Prostate gland (tissue), 2 donors: ENCODE measurements at places on chromosomes 6 and 20.

- no peak for DNase-seq
These were observed 19.7 kb downstream of the GTPBP2 start for GRCh38 chr6:43609402-43609801.

GRCh38 chr6:168020242-168020641 lies 22.8 kb downstream of the KIF25 start:
- no peak for DNase-seq

- no peak for DNase-seq
These were observed 153.2 kb downstream of the CDKAL1 start for GRCh38 chr6:20687494-20687893.

DNA sequence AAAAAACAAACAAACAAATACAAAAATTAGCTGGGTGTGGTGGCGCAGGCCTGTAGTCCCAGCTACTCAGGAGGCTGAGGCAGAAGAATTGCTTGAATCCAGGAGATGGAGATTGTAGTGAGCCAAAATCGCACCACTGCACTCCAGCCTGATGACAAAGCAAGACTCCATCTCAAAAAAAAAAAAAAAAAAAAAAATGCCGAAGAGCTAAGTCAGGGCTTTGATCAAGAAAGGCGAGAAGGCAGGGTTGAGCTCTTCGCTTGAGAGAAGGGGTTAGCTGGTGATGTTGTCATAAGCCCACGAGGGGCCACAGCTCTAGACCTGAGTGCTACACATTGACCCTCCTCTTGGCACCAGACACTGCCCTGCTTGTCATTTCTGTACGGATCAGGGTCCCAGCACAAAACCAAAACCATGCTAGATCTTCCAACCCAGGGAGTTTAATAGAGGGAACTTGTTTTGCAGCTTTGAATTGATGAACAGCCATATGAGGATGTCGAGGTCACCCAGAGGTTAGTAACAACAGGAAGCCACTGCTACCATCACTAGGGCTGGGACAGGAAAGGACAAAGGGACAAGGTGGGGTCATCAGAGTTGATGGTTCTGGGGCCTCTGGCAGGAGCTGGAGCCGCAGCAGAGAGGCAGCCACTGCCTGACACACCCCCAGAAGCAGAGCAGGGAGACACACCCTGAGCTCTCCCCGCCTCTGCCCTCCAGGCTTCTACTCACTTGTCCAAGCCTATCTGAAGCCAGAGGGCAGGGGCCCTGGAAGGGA lies 122.7 kb downstream of the SNX5 start:
- DNase-seq = no peak

GRCh38 chr6:105164418-105164817 lies 15.4 kb downstream of the POPDC3 start:
- DNase-seq = no peak

DNA sequence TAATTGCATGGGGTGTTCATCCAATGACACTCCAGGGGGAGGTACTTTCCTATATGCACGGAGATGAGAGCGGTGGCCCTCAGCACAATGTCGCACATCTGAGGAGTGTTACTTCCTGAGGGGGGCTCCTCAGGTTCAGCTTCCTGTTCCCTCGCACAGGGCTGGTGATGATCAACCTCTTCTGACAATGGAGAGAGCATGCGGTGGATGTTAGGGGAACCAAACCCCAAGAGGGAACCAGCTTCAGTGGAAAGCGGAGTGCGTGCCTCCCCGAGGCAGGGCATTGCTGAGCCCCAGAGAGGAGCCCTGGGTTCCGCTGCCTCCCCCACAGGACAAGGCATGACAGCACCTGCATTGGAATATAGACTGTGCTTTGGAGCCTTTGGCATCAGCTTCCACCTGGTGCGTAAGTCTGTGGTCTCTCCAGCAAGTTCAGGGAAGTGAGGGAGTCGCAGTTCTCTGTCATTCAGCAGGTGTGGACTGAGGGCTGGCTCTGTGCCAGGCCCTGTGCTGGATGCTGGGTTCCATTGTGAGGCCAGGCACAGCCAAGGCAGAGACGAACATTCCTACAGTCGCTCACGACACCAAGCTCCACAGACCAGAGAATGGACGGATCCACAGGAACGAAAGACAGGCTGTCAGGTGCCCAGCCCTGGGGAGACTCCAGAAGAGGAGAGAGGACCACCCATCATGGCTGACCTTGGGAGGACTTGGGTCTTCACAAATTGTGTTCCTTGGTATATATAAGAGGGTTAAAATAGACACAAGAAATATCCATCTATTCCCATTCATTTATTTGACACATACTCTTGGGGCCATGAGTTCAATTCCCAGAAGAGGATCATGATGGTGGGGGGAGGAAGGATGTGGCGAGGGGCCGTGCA lies 3.9 kb upstream of the ZNF831 start:
- DNase-seq = no peak

- DNase-seq = no peak
These were observed 570 bp upstream of the ANKS1A start for GRCh38 chr6:34888514-34888856.

- DNase-seq = no peak
These were observed 324.6 kb upstream of the PLCB4 start for GRCh38 chr20:8744228-8744844.

- no peak for DNase-seq
These were observed 503.9 kb upstream of the EYS start for GRCh38 chr6:66210964-66211363.

DNA sequence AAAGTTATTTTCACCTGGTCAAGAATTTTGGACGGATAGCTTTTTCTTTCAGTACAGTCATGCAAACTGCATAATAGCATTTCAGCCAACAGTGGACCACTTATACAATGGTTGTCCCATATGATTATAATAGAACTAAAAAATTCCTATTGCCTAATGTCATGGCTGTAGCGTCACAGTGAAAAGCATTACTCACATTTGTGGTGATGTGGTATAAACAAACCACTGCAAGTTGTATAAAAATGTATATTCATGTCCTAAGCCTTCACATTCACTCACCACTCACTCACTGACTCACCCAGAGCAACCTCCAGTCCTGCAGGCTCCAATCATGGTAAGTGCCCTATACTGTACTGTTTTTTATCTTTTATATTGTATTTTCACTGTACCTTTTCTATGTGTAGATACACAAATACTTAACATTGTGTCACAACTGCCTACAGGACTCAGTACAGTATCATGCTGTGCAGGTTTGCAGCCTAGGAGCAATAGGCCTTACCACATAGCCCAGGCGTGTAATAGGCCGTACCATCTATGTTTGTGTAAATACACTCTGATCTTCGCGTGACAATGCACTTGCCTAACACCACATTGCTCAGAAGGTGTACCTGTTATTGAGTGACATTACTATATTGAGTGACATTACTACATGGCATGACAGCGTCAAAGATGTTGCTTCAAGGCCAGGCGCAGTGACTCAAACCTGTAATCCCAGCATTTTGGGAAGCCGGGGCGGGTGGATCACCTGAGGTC lies 17.9 kb downstream of the ABHD12 start:
- DNase-seq = no peak

DNA sequence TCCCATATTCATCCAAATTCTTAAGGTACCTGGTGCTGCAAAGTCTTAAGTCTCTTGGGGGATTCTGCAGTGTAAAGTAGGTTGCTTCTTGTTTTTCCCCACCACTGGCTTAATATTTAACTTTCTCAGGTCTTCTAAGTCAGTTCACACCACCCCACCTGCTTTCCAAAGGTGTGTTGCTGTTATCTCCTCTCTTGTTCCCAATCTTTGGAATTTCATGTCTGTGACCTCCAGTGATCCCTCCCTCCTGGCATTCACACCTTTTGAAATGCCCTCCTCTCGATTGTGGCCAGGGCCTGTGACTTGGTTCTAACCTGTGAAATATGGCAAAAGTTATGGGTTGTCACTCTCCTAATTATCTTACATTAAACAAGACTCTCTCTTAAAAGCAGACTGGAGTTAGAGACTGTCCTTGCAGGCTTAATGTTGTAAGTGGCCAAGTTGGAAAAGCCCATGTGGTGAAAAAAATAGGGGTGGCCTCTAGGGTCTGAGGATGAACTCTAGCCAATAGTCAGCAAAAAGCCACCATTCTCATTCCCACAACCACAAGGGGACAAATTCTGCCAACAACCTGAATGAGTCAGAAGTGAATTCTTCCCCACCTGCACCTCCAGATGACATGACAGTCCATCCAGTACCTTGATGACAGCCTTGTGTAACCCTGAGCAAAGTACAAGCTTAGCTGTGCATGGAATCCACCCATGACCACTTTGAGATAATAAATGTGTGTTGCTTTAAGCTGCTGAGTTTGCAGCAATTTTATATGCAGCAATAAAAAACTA lies 45.1 kb downstream of the ADGRF1 start:
- DNase-seq = no peak

DNA sequence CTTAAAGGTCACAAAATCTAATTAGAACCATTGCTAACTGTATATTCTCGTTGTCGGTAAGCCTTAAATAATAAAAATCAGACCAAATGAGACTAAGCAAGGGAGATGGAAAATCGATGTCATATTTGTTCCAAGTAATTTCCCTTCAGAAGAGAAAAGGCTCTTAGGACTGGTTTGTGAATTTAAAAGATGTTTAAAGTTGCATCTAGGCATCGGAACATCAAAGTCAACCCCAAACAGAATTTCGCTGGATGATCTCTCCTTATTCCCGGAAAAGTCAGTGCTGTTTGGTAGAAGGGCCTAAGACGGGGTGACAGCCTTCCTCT lies 63.8 kb downstream of the NPEPL1 start:
- no peak for DNase-seq

- no peak for DNase-seq
These were observed 116.6 kb downstream of the FOXC1 start for GRCh38 chr6:1726341-1726768.

DNA sequence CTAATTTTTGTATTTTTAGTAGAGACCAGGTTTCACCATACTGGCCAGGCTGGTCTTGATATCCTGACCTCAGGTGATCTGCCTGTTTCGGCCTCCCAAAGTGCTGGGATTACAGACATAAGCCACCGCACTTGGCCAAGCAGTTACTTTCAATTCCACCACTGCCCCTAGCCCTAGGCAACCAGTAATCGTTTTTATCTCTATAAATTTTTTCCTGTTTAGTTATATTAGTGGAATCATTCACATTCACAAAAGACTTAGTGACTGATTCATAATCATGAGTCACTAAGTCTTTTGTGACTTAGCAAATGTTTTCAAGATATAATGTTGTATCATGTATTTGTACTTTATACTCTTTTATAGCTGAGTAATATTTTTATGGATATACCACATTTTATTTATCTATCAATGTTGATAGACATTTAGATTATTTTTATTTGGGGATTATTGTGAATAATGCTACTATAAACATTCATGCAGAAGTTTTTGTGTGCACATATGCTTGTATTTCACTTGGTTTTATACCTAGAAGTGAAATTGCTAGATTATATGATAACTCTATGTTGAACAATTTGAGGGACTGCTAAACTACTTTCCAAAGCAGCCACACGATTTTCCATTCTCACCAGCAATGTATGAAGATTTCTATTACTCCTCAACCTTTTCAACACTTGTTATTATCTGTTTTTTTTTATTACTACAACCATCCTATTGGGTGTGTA lies 421.4 kb upstream of the ID4 start:
- no peak for DNase-seq

GRCh38 chr20:23637282-23638221 lies at the start of gene CST3:
Gene CST3 (minus strand): TSS chr20:23637955. CDS start chr20:23637862, 93 bp downstream.
- DNase-seq = peak; percentile 83

DNA sequence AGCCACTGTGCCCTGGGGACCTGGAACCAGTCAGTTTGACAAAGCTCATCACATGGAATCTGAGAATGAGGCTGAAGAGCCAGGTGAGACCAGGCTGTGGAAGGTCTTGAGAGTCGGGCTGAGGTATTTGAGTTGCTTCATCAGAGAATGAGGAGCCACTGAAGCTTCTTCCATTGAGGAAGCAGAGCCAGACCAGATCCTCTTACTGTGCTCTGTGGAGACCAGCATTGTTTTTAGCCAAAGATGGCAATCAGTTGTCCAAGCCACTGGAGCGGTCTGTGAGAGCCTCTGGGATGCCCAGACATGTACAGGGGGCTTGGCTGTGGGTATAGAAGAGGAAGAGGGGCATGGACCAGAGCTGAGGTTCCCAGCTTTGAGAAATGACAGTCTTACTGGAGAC lies 6.1 kb upstream of the EPB41L1 start:
- no peak for DNase-seq

- DNase-seq = peak; percentile 38
These were observed 10.2 kb downstream of the UBE3D start for GRCh38 chr6:83055366-83055964.

DNA sequence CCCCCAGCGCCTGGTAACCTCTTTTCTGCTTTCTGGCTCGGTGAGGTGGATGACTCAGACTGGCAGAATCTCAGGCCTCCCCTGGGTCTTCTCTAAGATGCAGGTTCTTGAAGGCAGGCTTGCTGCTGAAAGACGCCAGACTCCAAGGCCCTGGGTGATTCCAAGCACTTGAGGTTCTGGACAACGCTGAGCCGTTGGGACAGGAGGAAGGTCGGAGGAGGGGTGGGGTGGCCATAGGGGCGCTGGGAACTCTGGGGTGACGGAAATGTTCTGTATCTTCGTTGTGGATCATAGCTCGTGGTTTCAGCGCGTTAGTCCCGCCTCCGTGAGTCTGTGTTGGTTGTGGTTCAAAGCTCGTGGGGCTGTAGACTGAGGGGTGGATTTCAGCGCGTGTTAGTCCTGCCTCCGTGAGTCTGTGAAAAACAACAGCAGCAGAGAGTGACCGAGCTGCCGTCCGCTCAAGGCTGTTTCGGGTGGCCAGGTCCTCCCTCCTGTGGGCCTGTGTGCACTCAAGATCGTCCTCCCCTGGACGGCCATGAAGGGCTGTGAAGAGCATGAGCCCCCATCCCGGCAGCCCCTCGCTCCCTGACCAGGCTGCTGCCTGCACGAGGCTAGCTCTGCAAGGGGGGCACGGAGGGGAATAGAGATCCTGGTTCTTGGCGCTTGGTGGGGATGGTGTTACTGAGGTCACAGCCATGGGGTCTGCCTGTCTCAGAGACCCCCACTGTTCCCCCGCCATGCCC lies 7.7 kb downstream of the NTSR1 start:
- no peak for DNase-seq

DNA sequence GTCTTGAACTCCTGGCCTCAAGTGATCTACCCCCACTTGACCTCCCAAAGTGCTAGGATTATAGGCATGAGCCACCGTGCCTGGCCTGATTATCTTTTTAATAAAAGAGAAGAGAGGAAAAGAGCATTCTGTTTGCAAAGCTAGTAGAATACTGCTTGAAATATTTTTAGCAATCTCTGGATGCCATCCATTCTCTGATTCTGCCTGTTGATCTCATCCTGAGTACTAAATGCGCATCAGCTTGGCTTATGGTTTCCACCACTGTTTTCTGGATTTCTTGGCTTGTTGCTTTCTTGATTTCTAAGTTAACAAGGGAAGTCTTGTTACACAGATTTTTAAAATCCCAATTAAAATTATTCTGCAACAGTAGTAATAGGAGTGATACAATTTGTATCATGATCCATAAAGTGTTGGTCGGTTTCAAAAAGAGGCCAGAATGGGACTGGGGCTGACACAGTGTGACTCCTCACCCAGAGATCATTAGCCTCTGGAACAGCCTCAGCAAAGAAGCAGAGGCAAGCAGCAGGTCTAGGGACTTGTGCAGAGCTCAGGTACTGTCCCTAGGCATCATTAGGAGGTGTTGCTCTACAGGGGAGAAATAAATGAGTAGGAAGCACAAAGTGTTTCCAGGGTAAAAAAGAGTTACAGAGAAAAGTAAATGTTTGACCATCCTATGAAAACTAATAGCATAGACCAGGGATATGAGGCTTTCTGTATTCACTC lies 17.8 kb upstream of the SLC16A10 start:
- no peak for DNase-seq

- peak; percentile 73 for DNase-seq
These were observed 7.5 kb downstream of the SYCP2 start for GRCh38 chr20:59925899-59926298.
